ENCODE measurements at places on chromosomes 1 and 21. TPM values are rescaled to one million over a fixed set of nuclear protein-coding genes. Genes with fewer than 3 reads are reported as not detected.

MAP3K21 gene
- 0.42 TPM for polyA plus RNA-seq

DNA sequence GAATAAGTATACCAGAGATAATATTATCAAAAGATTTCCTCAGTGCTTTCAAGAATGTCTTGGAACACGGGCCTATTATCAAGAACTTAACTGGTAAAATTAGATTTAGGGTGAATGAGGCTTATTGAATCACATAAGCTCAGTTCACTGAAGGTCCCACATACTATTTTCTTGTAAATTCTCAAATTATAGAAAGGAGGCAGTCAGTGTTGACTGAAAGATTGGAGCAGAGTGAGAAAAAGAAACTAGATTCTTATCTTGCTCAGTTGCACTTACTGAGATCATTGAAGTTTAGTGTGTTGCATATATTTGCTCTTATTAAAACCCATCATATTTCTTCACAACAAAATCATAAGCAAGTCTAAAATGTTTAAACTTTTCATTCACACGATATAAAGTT lies 3.9 kb upstream of the RGS1 start:
- peaks cover 18% of the 10 kb centered on the region for H3K4me1 ChIP-seq
- H3K4me3 ChIP-seq = no peak overlapping the region
- DNase-seq = no peak
- 0 out of 2 replicates have a peak overlapping the region, but pooled peaks have one; percentile 6 for H3K27ac ChIP-seq
- H3K36me3 ChIP-seq = no peaks in the 10 kb centered on the region
- no peaks in the 10 kb centered on the region for H3K27me3 ChIP-seq

S100A3 gene
- polyA plus RNA-seq = 11.8 TPM

- no peak overlapping the region for H3K4me3 ChIP-seq
- H3K36me3 ChIP-seq = no peaks in the 10 kb centered on the region
- H3K4me1 ChIP-seq = no peaks in the 10 kb centered on the region
- no peak for DNase-seq
Measured at GRCh38 chr21:21029164-21029563, 31.0 kb downstream of the NCAM2 start.

HAO2 gene
- polyA plus RNA-seq = not detected

F13B gene
- not detected for polyA plus RNA-seq

CLDN19 gene
- polyA plus RNA-seq = not detected

ALX3 gene
- polyA plus RNA-seq = not detected

- DNase-seq = no peak
- no peak overlapping the region for H3K4me3 ChIP-seq
- no peaks in the 10 kb centered on the region for H3K27me3 ChIP-seq
- no peaks in the 10 kb centered on the region for H3K36me3 ChIP-seq
Measured at GRCh38 chr1:39818482-39818881, 29.8 kb upstream of the BMP8B start.

DNA sequence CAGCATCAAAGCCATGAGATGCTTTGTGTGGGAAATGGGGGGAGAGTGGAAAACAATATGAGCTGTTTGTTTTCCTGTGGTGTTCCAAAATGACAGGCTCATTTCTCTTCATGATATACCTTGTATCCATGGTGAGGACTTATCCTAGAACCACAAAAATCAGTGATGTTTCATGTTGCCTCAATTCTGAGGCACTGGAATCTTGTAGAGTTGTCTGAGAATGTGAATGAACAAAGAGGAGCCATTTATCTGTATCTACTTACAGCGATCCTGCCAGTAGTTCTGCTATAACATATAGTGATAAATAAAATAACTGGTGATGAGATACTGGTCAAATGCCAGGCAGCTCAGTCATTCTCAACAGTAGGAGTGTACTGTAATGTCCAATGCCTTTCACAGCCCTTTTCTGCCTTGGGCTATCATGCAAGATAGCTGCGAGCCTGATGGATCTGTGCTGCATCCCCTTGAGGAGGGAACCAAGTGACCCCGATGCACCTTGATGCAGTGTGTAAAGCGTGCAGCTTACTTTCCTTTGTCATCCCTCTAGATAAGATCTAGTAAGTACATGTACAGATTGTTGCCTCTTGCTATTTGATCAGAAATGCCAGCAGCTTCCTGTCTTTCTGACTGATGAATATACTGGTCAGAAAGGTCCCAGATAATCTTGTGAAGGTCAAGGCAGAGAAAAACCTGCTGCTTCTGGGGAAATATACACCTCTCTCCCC lies 52.8 kb downstream of the SLC44A3 start:
- H3K27me3 ChIP-seq = no peaks in the 10 kb centered on the region
- 0 out of 2 replicates have a peak overlapping the region, but pooled peaks have one; percentile 4 for H3K27ac ChIP-seq
- H3K36me3 ChIP-seq = no peaks in the 10 kb centered on the region

DNA sequence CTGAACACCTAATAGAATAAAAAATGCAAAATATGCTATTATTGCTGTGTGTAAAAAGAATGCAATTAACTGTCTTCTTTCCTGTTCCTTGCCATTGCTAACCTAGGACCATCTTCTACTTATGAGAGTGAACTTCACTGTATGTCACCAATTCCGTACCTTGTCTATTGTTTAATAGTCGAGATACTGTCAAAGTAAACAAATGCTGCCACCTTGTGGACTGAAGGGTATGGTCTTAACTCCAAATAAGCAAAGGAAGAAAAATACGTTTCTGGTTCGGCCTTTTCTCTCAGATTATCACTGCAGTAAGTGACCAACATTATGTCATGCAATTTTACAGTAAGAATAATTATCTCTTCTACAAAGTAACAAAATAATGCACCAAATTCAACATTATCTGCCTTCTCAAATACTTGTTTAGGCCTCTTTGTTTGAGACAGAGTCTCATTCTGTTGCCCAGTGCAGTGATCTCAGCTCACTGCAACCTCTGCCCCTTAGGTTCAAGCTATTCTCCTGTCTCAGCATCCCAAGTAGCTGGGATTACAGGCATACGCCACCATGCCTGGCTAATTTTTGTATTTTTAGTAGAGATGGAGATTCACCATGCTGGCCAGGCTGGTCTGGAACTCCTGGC lies 133.4 kb downstream of the COP1 start:
- no peaks in the 10 kb centered on the region for H3K4me1 ChIP-seq
- DNase-seq = peak; percentile 57

DNA sequence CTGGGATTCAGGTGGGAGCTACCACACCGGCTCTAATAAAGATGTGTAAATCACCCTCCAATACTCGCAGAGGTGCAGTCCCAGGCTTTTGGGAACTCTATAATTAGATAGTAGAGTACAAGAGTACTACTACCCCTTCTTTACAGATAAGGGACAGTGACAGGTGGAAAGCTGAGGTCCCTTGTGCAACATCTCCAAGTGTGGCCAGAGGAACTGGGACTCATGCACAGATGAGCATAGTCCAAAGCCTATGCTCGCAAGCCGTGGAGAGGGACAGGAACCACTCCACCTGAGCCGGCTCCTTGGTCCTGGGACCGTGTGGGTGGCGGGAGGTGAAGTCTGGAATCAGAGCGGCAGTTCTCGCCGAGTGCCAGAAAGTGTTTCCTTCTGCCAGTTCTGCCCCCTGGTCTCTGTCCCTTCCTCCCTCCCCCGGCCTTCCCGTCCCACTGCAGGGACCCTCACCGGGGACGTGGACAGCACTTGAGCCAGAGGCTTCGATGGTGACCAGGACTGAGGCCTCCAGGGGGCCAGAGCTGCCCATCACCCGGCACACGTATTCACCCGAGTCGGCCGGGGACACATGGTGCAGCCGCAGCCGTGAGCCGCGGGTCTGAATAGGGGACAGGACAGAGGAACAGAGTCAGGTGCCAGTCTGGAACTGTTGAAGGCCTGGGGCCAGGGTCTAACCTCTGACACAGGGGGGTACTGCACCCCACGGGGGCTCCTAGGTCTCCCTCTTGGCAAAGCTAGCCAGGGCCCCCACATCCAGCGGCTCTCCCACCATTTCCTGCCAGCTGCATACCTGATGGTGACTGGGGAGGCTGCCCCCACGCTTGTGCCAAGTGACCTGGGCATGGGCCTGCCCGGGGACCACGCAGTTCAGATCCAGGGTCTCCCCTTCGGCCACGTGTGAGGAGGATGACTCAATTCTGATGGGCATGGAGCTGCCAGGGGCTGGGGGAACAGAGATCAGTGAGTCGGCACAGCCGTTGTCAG lies 33.9 kb downstream of the LDLRAD2 start:
- H3K4me3 ChIP-seq = no peak overlapping the region
- H3K4me1 ChIP-seq = no peaks in the 10 kb centered on the region
- peaks cover 8% of the 10 kb centered on the region for H3K36me3 ChIP-seq
- no peak for DNase-seq
- no peak overlapping the region for H3K27ac ChIP-seq
- H3K27me3 ChIP-seq = no peaks in the 10 kb centered on the region

PRAMEF33 gene
- polyA plus RNA-seq = not detected

DNA sequence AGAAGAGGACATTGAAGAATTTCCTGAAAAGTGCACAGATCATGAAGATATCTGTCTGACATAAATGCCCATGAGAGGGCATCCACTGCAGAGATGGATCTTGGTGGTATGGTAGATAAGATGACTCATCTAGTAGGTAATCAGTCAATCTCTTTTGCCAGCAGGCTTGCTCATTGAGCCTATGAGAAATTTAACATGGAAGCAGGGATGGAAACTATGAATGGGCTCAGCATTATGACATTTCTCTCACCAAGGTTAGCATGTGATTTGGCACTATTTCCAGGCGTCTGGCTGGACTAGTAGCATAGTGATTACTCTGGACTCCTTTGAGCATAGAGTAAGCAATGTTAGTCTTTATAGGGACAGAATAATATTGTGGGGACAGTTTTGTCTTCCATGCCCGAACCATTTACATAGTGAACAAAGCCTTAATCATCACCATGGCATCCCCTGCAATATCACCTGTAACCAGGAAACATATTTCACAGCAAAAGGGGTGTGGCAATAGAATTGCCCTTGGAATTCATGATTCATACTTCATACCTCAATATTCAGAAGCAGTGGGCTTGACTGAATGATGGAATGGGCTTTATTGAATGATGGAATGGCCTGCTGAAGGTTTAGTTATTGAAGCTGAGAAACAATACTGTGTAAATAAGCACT lies 7.3 kb downstream of the OR2C3 start:
- H3K27ac ChIP-seq = no peak overlapping the region
- no peaks in the 10 kb centered on the region for H3K4me1 ChIP-seq
- no peaks in the 10 kb centered on the region for H3K36me3 ChIP-seq
- peaks cover 10% of the 10 kb centered on the region for H3K27me3 ChIP-seq

TP73 gene
- 0.64 TPM for polyA plus RNA-seq

GRCh38 chr1:34984435-34984792 lies 733 bp downstream of the TMEM35B start:
- H3K27ac ChIP-seq = peak overlapping the region; percentile 82
- no peaks in the 10 kb centered on the region for H3K27me3 ChIP-seq
- peak overlapping the region; percentile 83 for H3K4me3 ChIP-seq
- H3K4me1 ChIP-seq = peaks cover 13% of the 10 kb centered on the region

DNA sequence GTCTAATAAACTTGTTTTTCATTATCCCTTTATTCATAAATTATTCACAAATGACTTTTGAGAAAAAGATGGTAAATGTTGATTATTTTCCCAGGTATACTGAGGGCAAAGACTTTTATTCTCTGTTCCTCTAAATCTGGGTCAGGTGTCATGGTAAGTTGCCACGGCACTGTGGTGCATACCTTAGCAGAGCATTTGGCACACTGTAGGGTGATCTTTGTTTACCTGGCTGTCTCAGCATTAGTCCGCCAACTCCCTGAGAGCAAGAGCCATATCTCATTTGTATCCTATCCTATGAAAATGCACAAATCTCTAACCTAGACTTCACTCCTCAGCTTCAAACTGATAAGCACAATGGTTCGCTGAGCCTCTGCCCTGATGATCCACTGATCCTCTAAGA lies 24.9 kb downstream of the GDAP2 start:
- no peak for DNase-seq
- no peaks in the 10 kb centered on the region for H3K4me1 ChIP-seq
- peaks cover 81% of the 10 kb centered on the region for H3K36me3 ChIP-seq
- H3K27me3 ChIP-seq = no peaks in the 10 kb centered on the region
- no peak overlapping the region for H3K27ac ChIP-seq

RFX5 gene
- 29.1 TPM for polyA plus RNA-seq

GRCh38 chr1:223776075-223776814 lies 63.9 kb downstream of the CAPN2 start:
- peak overlapping the region; percentile 8 for H3K27ac ChIP-seq
- H3K36me3 ChIP-seq = peaks cover 65% of the 10 kb centered on the region
- peaks cover 35% of the 10 kb centered on the region for H3K4me1 ChIP-seq
- no peaks in the 10 kb centered on the region for H3K27me3 ChIP-seq
- DNase-seq = no peak
- no peak overlapping the region for H3K4me3 ChIP-seq

DNA sequence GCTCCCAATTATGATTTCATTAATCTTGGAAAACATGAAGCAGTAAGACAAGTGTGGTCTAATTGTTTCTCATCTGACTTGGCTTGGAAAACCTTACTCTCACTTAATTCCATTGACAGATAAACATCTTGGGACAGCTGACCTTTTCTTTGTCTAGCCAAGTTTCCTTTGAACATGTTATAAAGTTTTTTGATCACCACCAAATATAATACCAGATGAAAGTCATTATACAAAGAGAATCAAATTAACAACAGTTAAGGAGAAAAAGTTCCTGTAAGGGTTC lies 50.2 kb downstream of the ALG14 start:
- H3K27me3 ChIP-seq = no peaks in the 10 kb centered on the region
- peaks cover 27% of the 10 kb centered on the region for H3K4me1 ChIP-seq
- peak overlapping the region; percentile 79 for H3K27ac ChIP-seq
- peaks cover 12% of the 10 kb centered on the region for H3K36me3 ChIP-seq
- no peak overlapping the region for H3K4me3 ChIP-seq
- DNase-seq = no peak

LINGO4 gene
- polyA plus RNA-seq = not detected

GRCh38 chr1:205084360-205084759 lies at the start of gene TMEM81:
TSS of gene TMEM81 (minus strand) at chr1:205084460. CDS start at chr1:205084320, 140 bp downstream.
- H3K27me3 ChIP-seq = no peaks in the 10 kb centered on the region
- no peak within 1 kb of the TSS for H3K4me3 ChIP-seq
- peaks cover 40% of the 10 kb centered on the region for H3K36me3 ChIP-seq
- H3K4me1 ChIP-seq = no peaks in the 10 kb centered on the region

GRCh38 chr1:39569034-39569433 lies 7.6 kb downstream of the PABPC4 start:
- no peaks in the 10 kb centered on the region for H3K27me3 ChIP-seq
- peaks cover 14% of the 10 kb centered on the region for H3K4me1 ChIP-seq
- peaks cover 90% of the 10 kb centered on the region for H3K36me3 ChIP-seq

DNA sequence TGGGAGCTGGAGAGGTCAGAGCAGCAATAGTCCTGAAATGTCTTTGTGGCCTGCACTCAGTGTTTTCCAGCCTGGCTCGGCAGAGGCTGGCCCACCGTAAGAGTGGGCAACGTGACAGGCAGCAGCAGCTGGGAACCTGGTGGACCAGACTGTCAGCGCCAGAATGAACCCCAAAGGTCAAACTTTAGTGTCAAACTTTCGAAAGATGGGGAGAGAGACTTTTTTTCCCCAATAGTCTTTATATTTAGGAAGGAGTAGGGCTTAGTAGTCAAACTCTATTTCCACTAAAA lies 10.3 kb downstream of the BLACAT1 start:
- DNase-seq = no peak
- no peaks in the 10 kb centered on the region for H3K4me1 ChIP-seq
- no peak overlapping the region for H3K4me3 ChIP-seq
- peaks cover 17% of the 10 kb centered on the region for H3K27me3 ChIP-seq
- H3K27ac ChIP-seq = no peak overlapping the region

LCE1B gene
- not detected for polyA plus RNA-seq

GRCh38 chr1:199954699-199955098 lies 72.8 kb upstream of the NR5A2 start:
- peak; percentile 44 for DNase-seq
- H3K27ac ChIP-seq = no peak overlapping the region
- no peaks in the 10 kb centered on the region for H3K4me1 ChIP-seq
- no peaks in the 10 kb centered on the region for H3K36me3 ChIP-seq

GRCh38 chr1:162040001-162040400 lies 16.3 kb upstream of the OLFML2B start:
- H3K27ac ChIP-seq = no peak overlapping the region
- no peaks in the 10 kb centered on the region for H3K27me3 ChIP-seq
- no peak overlapping the region for H3K4me3 ChIP-seq
- DNase-seq = no peak

RNF186 gene
- polyA plus RNA-seq = not detected

GLIS1 gene
- polyA plus RNA-seq = 0.05 TPM

GPR25 gene
- not detected for polyA plus RNA-seq
